ENCODE measurements at places on chromosomes 7 and 10.

GRCh38 chr7:71868797-71869196, 543.3 kb downstream of the CALN1 start:
- no peak for DNase-seq

- no peak for DNase-seq
Measured at GRCh38 chr7:16092711-16093110, 328.6 kb downstream of the CRPPA start.

- DNase-seq, result no peak
Measured at GRCh38 chr10:104446151-104446550, 92.5 kb downstream of the CFAP58 start.

DNA sequence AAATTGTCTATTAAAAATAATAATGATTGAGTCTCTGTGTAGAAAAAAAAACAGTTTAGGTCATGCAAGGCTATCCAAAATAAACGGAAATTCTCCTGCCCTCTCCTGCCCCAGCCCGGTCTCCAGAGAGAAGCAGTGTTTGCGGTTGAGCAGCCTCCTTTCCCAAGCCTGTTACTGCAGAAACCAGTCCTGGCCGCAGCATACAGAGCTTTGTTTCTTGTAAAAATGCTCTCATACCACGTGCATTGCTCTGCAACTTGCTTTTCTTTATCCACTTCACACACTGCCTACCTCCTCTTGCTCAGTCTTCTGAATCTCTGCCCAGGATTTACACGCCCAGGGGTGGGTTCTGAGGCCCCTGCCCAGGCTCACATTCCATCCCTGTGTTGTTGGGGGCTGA, 34.4 kb upstream of the CUL1 start:
- no peak for DNase-seq

- no peak for DNase-seq
Measured at GRCh38 chr10:3848775-3849635, 64.0 kb upstream of the KLF6 start.

DNA sequence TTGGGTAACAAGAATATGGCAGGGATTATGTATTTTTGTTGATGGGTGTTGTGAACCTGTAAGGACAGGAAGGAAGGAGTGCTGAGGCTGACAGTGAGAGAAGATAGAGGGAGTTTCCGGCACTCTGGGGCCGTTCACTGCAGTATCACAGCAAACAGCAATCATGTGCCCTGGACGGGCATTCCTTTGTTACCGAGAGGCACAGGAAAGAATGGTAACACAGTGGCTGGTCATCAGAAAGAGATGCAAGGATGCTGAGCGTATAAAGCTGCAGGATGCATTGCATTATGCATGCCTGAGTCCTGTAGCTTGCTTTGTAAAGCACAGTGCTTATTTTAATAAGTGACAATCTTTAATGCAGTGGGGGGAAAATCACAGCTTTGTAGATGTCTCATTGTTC, 286.8 kb downstream of the RPS24 start:
- DNase-seq, result no peak

- DNase-seq, result no peak
Measured at GRCh38 chr10:125333209-125333591, 172.8 kb upstream of the CTBP2 start.

GRCh38 chr10:86711513-86712316, 43.4 kb downstream of the LDB3 start:
- no peak for DNase-seq

DNA sequence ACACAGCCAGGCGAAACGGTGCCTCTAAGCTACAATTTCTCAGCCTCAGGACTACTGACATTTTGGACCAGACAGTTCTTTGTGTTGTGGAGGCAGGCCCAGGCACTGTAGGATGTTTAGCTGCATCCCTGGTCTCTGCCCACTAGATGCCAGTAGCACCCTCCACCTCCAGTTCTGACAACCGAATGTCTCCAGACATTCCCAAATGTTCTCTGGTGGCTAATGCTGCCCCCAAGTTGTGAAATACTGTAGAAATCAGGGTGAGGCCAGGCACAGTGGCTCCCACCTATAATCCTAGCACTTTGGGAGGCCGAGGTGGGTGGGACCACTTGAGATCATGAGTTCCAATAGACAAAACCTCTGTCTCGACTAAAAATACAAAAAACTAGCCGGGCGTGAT, 18.2 kb downstream of the HNRNPF start:
- no peak for DNase-seq

DNA sequence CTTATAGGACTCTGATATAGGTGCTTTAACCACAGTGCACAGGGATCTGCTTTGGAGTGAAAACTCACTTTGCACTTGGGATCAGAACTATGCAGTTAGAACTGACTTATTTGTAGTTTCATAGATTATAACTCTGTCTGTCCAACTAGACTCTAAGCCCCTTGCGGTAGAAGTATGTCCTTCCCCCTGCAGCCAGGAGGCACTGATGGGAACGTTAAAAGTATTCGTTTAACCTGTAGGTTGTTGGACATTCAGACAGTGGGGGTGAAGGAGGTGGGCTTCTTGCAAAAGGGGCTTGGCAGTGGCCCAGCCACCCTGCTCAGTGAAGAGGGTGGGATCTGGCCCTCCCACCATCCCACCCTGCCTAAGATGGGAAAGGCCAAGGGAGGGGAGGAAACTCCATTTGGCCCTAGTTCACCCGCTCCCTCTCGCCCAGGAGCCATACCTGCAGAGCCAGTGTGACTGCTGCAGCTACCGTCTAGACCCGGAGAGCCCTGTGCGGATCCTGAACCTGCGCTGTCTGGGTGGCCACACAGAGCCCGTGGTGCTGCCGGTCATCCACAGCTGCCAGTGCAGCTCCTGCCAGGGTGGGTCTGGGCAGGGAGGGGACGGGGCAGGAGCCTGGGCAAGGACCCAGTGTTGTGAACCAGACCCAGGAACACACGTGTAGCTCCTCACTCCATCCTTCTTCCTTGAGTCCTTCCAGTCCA, 5.7 kb upstream of the ZNF862 start:
- no peak for DNase-seq

DNA sequence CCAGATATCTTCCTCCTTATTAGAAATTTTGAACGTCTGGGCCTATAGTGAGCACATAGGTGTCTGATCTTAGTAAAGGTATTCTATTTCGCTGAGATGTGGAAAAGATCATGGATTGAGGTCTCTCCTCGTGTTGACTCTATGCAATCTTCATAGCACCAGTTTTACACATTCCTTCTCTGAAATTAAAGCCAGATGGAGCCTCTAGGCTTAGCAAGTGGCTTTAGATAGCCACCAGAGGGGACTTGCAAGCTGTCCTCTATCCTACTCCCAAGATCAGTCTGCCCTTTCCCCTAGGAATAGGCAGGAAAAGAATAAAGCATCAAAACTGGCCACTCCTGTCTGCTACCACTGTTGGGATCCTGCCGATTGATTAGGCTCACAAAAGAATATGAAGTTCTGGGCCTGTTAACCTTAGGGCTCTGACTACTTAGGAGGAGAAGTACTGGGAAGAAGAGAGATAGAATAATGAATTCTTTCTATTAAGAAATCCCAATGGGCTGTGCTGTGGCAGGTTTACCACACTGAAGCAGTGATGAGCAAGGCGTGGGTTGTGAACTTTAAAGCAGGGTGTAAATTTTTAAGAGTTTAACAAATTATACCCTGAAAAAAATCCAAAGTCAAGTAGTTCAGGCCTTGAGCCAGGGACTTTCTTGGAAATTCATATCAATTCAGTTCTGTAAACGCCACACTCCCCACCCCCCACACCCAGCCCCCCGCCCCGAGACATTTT, 2.2 kb upstream of the STRIP2 start:
- DNase-seq, result no peak

DNA sequence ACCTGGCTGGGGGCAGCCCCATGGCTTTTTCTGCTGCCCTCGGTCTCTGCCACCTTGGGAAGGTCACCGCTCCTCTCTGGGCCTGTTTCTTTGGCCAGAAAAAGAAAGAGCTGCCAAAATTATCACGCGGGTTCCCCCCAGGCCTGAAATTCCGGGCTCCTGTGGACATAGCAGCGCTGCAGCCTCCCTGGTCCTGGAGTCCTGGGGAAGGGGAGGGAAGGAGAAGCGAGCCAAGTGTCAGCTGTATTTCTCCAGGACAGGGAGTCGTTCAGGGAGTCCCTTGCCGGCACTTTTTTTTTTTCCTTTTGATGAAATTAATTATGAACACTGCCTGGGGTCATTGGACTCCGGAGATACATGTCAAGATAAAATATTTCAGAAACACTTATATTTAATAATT, 152.3 kb upstream of the GPR26 start:
- no peak for DNase-seq

DNA sequence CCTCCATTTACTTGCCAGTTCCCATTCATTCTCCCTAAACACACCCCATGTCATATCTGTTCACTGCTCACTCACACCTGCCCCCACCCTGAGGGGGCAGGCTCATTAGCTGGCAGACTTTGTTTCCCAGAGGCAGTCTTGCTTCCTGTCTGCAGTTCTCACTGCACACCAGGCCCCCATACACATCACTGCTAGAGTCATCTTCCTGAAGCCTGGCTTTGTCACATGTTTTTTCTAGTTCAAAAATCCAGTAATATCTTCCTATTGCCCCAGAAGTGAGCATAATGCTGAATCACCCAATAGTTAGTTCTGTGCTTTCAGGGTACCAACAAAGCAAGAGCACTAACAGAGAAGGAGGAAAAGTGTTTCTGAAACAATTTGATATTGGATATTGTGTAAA, 1.9 kb downstream of the LRRC72 start:
- DNase-seq, result no peak

DNA sequence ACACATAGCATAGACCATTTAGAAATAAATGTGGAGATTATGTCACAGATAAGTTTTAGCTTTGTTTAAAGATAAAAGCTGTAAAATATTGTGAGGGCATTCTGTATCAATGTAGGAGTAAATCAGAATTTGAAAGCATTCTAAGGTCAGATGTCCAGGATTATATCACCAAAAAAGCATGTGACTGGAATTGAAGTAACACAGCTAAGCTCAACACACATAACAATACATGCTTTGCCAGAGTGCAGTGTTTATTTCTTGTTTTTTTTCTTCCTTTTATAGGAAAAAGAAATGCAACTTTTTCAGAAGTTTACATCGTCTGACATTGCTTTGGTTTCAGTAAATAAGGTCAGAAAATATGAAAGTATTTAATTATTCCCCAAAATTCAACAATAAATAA, 183.4 kb downstream of the HTR7 start:
- no peak for DNase-seq

DNA sequence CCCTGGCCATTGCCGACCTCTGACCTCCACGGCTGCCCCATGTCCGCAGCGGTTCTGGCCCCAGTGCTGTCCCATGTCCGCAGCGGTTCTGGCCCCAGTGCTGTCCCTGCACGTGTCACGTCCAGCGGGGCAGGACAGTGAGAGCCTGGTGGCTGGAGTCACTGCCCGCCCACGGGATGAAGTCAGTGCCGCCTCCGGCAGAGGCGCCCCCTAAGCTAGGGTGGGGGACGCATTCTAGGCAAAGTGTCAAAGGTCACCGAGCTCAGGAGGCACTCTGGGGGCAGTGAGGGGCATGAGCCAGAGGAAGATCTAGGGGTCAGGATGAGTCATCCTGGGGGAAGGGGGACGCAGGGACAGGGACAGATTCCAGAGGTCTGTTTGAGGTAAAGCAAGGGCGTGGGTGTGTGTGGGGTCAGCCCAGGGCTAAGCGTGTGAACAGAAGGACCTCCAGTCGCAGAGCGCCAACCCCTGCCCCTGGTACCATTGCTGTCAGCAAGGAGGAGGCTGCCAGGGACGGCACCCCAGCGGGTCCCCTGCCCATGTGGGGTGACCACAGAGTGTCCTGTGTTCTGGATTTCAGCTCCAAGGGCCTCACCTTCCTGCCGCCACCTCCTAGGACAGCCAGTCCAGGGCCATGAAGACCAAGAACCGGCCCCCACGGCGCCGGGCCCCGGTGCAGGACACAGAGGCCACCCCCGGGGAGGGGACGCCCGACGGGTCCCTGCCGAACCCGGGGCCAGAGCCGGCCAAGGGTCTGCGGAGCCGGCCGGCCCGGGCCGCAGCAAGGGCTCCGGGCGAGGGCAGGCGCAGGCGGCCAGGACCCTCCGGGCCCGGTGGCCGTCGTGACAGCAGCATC, 665 bp downstream of the BHLHA15 start:
- DNase-seq, result no peak

GRCh38 chr10:128064108-128064969, 61.9 kb downstream of the MKI67 start:
- no peak for DNase-seq

GRCh38 chr7:19368491-19368925, 223.3 kb upstream of the FERD3L start:
- no peak for DNase-seq

DNA sequence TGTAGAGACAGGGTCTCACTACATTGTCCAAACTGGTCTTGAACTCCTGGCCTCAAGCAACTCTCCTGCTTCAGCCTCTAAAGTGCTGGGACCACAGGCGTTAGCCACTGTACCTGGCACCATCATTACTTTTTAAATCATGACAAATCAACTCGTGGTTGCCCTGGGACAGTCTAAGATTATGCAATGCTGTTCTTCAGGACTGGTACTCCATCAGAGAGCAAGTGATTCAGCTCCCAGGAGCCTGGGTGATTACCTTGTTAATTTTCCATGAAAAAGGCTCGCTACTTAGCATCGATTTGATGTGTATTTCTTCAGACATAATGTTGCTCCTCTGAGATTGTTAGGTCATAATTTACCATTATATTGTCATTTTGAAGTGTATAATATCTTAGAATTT, 158.9 kb upstream of the STEAP4 start:
- no peak for DNase-seq

DNA sequence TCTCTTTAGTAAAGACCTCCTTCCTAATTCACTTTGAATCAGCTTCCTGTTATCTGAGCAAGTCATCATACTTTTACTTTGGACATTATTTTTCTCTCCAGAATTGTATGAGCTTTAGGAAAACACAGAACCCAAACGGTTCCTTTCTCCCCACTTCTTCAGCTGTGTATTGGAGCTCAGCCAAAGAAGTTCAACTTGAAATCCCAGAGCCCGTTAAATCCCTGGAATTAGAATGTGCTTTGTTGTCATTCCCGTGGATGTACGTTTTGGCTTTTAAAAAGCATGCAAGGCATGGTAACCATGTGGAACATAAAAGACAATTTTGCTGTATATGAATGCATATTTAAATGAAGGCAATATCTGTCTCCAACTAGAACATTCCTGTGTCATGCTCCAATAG, 46.6 kb downstream of the AGMO start:
- no peak for DNase-seq

- no peak for DNase-seq
Measured at GRCh38 chr7:138499340-138499739, 39.3 kb downstream of the TRIM24 start.

DNA sequence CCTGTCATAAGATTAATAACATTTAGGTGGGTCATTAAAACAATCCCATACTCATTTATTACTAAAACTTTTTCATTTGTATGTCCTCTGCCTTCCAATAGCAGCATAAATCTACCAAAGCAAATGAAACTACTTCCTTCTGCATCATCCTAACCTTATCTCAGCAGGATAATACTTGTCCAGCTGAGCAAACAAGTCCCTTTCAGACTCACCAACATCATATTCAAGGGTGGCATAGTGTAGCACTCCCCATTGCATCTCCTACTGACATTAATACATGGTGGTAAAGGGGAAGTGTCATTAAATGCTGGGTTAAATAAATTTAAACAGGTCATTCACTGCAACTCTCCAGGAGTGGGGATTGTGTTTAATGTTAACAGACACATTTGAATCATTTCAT, 3.4 kb upstream of the MINDY3 start:
- peak; percentile 82 for DNase-seq
